ENCODE measurements at places on chromosomes 7 and 10.

DNA sequence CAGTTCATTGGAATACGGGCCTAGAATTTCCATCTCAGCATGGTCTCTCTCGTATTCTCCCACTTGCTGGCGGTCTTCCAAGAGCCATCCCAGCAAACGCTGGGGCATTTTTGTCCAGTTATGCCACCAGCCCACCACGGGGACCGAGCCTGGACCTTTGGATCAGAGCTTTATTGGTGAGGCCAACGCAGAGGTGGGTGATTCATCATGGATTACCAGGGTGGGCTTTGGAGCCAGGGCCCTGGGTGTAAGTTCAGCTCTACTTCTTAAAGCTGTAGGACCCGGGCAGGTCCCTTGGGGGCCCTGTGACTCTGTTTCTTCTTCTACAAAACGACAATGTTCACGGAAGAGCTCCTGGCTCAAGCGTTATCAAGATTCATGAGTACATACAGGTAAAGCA, 22.7 kb upstream of the PITRM1 start:
- H3K4me1 ChIP-seq, result peaks cover 14% of the 10 kb centered on the region
- DNase-seq, result no peak
- H3K27ac ChIP-seq, result no peak overlapping the region
- H3K27me3 ChIP-seq, result peaks cover 71% of the 10 kb centered on the region

- H3K27me3 ChIP-seq, result no peaks in the 10 kb centered on the region
- no peaks in the 10 kb centered on the region for H3K4me1 ChIP-seq
- peaks cover 2% of the 10 kb centered on the region for H3K36me3 ChIP-seq
- no peak overlapping the region for H3K4me3 ChIP-seq
These were observed 61.5 kb downstream of the REEP3 start for GRCh38 chr10:63582690-63583089.

DNA sequence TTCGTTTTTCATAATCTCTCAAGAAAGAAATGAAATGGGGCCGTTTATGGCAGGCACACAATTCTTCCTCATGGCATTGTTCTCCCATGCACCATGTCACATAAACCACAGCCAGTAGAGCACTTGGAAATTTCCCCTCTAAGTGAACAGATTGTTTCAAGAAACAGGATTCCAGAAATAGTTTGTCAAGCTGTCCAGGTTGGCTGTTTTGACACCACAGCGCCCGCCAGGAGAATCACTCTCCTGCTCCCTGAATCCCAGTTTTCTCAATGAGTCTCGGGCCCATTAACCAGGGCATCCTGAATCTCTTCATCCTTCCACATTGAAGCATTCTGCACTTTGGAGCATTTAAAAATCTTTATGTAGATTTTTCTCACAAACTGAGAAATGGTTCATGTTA, 172.2 kb upstream of the NEBL start:
- H3K4me3 ChIP-seq, result no peak overlapping the region
- no peak for DNase-seq
- H3K27me3 ChIP-seq, result peaks cover 3% of the 10 kb centered on the region
- no peaks in the 10 kb centered on the region for H3K36me3 ChIP-seq
- H3K4me1 ChIP-seq, result no peaks in the 10 kb centered on the region

GRCh38 chr10:30897048-30897447, 134.6 kb downstream of the ZNF438 start:
- H3K4me1 ChIP-seq, result no peaks in the 10 kb centered on the region
- H3K4me3 ChIP-seq, result no peak overlapping the region
- no peaks in the 10 kb centered on the region for H3K27me3 ChIP-seq
- no peak for DNase-seq
- peaks cover 5% of the 10 kb centered on the region for H3K36me3 ChIP-seq

DNA sequence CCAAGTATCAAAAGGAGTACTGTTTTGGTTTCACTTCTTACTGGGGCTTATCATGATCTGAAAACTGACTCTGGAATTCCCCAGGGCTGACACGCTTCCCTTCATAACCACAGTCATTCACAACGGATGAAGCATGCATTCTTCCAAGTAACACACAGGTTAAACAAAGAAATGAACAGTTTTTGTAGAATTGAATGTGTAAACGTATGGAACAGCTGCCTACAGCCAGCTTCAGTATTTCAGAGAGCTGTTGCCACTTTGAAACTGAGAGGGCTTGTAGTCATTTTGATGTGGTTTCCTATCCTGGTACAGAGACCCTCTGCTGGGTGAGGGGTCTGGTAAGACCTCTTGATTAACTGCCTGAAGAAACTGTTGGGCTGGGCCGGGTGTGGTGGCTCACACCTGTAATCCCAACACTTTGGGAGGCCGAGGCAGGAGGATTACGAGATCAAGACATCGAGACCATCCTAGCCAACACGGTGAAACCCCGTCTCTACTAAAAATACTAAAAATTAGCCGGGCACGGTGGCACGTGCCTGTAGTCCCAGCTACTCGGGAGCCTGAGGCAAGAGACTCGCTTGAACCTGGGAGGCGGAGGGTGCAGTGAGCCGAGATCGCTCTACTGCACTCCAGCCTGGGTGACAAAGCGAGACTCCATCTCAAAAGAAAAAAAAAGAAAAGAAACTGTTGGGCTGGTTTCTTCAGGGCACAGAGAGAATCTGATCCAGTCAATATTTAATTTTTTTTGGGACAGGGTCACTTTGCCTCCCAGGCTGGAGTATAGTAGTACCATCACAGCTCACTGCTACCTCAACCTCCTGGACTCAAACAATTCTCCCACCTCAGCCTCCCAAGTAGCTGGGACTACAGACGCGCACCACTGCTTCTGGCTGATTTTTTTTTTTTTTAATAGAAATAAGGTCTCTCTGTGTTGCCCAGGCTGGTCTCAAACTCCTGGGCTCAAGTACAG, 4.7 kb downstream of the NFE2L3 start:
- peak; percentile 56 for DNase-seq
- H3K4me3 ChIP-seq, result peak overlapping the region; percentile 68
- peak overlapping the region; percentile 78 for H3K27ac ChIP-seq
- peaks cover 20% of the 10 kb centered on the region for H3K36me3 ChIP-seq

GRCh38 chr7:69871213-69871885, 273.1 kb downstream of the AUTS2 start:
- H3K27ac ChIP-seq, result no peak overlapping the region
- peaks cover 2% of the 10 kb centered on the region for H3K4me1 ChIP-seq
- no peak for DNase-seq

DNA sequence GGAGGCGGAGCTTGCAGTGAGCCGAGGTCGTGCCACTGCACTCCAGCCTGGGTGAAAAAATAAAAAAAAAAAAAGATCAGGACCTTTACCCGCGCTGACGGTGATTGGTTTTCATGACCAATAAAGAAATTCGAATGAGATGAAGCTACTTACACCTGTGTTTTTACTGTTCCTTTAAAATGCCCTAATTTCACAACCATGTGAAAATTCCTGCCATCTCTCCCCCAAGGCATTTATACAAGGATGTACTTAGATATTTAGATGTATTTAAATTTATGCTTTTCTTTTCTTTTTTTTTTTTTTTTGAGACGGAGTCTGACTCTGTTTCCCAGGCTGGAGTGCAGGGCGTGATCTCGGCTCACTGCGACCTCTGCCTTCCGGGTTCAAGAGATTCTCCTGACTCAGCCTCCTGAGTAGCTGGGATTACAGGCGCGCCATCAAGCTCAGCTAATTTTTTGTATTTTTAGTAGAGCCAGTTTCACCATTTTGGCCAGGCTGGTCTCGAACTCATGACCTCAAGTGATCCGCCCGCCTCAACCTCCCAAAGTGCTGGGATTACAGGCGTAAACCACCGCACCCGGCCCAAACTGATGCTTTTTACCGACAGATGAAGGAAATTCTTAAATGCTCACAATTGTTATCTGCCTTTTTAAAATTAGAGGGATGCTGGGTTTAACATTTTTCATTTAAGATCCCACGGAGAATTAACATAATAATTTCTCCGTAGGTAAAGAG, 3.1 kb upstream of the PHYH start:
- H3K27me3 ChIP-seq, result no peaks in the 10 kb centered on the region
- peak overlapping the region; percentile 100 for H3K27ac ChIP-seq
- H3K4me3 ChIP-seq, result peak overlapping the region; percentile 86

DNA sequence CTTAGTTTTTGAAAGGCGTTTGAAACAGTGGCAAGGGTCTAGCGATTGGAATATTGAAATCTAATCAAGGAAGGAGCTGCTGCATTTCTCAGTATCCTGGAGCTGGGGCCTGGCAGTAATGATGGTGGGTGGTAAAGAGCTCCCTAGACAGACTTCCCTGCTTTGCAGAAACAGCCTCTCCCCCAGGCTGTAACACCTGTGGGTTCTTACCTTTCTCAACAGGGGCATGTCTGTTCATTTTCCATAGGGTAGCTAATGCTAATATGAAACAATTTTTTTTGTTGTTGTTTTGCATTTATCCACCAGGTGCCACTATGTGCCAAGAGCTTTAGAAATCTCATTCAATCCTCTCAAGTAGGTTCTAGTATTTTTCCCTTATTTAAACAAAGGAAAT, 345.5 kb downstream of the REEP3 start:
- H3K4me3 ChIP-seq, result no peak overlapping the region
- DNase-seq, result no peak
- peaks cover 10% of the 10 kb centered on the region for H3K4me1 ChIP-seq
- H3K27ac ChIP-seq, result no peak overlapping the region

DNA sequence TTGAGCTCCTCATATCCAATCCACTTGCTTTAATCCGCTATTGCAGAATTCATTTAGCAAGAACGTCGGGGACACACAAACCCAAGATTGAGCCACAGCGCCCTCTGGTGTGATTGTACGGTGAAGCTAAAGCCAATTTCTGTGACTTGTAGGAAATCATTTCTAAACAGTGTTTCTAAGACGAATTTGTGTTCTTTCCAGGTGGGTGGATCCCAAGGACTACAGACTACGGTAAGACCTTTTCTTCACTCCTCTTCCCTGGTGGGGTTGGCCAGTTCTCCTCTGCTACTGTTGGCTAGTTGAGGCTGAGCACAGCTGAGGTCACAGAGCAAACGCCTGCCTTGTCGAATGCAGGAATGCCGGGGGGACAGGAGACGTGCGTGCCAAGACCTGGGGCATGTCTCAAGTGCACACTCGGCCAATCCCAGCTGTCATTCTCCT, 5.2 kb downstream of the DMBT1 start:
- H3K36me3 ChIP-seq, result no peaks in the 10 kb centered on the region
- peaks cover 36% of the 10 kb centered on the region for H3K27me3 ChIP-seq
- no peak overlapping the region for H3K4me3 ChIP-seq

GRCh38 chr7:17530741-17531421, 232.4 kb downstream of the AHR start:
- H3K27ac ChIP-seq, result no peak overlapping the region
- peaks cover 10% of the 10 kb centered on the region for H3K4me1 ChIP-seq
- H3K4me3 ChIP-seq, result no peak overlapping the region
- H3K36me3 ChIP-seq, result no peaks in the 10 kb centered on the region

DNA sequence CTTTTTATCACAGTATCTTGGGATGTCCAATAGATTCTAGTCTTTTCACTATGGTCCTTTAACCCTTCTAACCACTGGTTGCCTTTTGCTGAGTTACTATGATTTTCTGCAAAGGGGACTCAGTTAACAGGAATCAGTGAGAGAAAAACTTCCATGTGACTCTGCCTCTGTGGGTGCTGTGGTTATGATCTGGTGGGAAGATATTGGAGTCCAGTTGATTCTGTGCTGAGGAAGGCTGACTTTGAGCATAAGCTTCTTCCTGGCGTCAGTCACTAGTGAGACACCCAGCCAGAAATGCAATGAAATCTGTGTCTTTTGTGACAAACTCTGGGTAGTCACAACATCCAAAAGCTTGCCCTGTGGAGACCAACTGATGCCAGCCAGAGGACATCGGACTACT, 648.0 kb downstream of the SUGCT start:
- no peaks in the 10 kb centered on the region for H3K4me1 ChIP-seq
- H3K27me3 ChIP-seq, result no peaks in the 10 kb centered on the region
- H3K4me3 ChIP-seq, result no peak overlapping the region

DNA sequence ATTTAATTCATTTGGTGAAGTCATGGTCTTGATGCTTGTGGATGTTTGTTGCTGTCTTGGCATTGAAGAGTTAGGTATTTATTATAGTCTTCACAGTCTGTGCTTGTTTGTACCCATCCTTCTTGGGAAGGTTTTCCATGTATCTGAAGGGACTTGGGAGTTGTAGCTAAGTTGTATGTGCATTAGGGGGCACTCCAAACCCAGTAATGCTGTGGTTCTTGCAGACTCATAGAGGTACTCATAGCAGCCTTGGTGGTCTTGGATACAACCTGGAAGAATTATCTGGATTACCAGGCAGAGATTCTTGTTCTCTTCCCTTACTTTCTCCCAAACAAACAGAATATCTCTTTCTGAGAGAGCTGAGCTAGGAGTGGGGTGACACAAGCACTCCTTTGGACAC, 93.2 kb downstream of the ADCYAP1R1 start:
- H3K36me3 ChIP-seq, result no peaks in the 10 kb centered on the region
- DNase-seq, result no peak
- no peak overlapping the region for H3K4me3 ChIP-seq
- H3K4me1 ChIP-seq, result no peaks in the 10 kb centered on the region
- peaks cover 15% of the 10 kb centered on the region for H3K27me3 ChIP-seq
- H3K27ac ChIP-seq, result no peak overlapping the region

- H3K27ac ChIP-seq, result no peak overlapping the region
- no peaks in the 10 kb centered on the region for H3K4me1 ChIP-seq
- H3K4me3 ChIP-seq, result no peak overlapping the region
- no peak for DNase-seq
- no peaks in the 10 kb centered on the region for H3K27me3 ChIP-seq
These were observed 281.2 kb upstream of the VSTM2A start for GRCh38 chr7:54260941-54261371.

DNA sequence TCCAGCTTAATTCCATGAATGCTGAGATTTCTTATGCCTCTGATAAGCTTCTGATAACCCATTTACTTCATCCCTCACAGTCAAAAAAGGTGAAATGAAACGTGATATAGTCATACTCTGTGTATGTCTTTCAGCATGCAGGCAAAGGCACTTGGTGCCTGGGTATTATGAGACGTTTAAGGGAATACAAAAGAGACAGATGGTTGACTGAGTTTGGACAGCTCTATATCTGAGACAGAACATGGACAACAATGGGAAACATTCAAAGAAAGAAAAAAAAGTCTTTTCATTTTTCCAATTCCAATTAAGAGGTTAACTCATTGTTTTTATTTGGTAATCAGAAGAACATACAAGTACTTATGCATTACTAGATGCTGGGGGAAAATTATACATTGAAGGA, 96.2 kb downstream of the PPP1R17 start:
- no peaks in the 10 kb centered on the region for H3K36me3 ChIP-seq
- H3K27ac ChIP-seq, result no peak overlapping the region
- H3K27me3 ChIP-seq, result no peaks in the 10 kb centered on the region
- H3K4me1 ChIP-seq, result no peaks in the 10 kb centered on the region
- H3K4me3 ChIP-seq, result no peak overlapping the region

GRCh38 chr7:17058568-17058967, 176.8 kb upstream of the AGR3 start:
- H3K4me3 ChIP-seq, result no peak overlapping the region
- H3K36me3 ChIP-seq, result peaks cover 5% of the 10 kb centered on the region
- H3K27me3 ChIP-seq, result no peaks in the 10 kb centered on the region
- no peak for DNase-seq

DNA sequence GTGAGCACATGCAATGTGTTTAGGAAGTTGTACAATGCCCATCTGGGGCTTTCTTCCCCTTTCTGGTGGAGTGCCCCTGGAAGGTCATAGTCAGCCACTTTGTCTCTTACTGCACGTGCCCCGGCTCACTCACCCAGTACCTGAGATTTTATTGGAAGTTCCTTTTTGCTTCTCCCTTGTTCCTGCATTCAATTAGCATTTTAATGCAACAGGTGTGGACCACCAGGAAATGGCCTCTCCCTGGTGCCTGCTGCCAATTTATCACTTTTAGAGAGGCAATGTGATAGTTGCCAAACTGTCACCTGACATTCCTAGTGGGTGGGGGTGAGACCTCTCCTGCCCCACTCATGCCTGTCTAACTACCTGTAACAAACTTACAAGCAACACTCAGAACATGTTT, 293.4 kb upstream of the DKK1 start:
- no peak overlapping the region for H3K27ac ChIP-seq
- no peaks in the 10 kb centered on the region for H3K36me3 ChIP-seq
- DNase-seq, result no peak
- H3K4me1 ChIP-seq, result no peaks in the 10 kb centered on the region
- H3K4me3 ChIP-seq, result no peak overlapping the region

Data from activated CD4-positive, alpha-beta T cell treated with anti-CD3 and anti-CD28 coated beads, Interleukin-2, amount 10 ng/mL, durations not matched to agents 7 days and 5 days (primary cell).